ENCODE measurements at places on chromosomes 7 and 10.

DNA sequence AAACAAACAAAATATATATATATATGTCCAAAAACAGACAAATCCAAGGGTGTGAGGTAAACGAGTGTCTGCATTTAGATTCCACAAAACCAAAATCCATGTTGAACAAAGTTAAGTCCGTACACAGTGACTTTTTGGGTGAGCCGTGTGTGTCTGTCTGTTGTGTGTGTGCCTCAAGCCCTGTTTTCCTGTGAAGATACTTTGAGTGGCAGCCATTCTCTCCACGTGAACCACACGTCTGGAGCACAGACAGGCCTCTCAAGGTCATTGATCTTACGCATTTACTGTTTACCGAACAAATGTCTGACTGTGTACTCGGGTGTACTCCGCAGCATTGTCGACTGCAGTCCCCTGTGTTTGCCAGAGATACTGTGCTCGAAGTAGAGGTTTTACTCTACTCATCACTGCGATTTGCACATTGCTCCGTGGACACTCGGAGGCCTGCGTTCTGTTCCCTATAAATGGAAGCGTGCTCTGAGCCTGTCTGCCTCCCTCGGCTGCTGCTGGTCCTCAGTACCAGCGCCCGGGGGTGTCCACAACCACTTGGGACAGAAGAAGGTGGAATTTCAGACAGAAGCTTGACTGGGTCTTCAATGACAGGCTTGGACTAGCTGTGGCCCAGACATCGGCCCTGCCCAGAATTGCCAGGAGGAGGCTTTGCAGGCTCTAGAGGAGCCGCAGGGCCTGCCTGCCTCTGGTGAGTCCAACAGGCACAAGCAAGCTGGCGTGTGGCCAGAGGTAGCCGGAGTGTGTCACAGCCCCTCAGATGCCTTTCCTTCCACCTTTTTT, 22.1 kb downstream of the CYP17A1 start:
- DNase-seq, result peak; percentile 49

DNA sequence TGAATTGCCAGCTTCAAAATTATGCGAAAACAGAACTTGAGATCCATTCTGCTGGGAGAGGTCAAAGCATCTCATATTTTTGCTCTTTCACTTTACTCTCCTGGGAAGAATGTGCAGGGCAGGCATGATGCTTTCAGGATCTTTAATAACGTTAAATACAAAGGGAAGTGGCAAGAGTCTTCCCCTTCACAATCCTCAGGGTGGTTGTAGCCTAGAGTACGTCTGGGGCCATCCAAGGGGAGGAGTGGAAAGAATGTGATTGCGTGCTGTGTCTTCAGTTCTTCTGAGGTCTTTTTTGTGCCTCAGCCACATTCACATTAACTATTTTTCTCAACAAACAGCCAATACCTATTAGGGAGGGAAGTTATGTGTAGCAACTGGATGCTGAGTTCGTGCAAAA, 207.3 kb downstream of the HGF start:
- no peak for DNase-seq

GRCh38 chr7:80859272-80859970, 59.4 kb downstream of the SEMA3C start:
- DNase-seq, result peak; percentile 92

- DNase-seq, result peak; percentile 94
These were observed 104.6 kb upstream of the PPIF start for GRCh38 chr10:79242620-79243152.

DNA sequence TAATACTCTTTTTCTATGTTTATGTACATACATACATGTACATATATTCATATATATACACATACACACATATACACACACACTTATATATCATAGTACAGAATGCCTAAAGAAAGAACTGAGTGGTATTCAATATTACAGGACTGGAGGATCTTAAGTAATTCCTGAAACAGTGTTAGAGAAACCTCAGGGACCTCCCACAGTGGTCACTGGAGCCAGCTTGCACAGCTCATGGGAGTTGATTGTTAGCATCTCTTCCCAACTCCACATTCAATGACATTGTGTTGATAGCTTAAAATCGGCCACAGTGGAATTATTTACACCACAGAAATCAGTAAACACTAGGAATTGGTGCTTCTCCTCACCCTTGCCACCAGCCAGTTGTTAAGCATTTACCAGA, 6.0 kb downstream of the LRRC17 start:
- no peak for DNase-seq

- no peak for DNase-seq
These were observed 804.4 kb upstream of the CELF2 start for GRCh38 chr10:10213237-10213636.

DNA sequence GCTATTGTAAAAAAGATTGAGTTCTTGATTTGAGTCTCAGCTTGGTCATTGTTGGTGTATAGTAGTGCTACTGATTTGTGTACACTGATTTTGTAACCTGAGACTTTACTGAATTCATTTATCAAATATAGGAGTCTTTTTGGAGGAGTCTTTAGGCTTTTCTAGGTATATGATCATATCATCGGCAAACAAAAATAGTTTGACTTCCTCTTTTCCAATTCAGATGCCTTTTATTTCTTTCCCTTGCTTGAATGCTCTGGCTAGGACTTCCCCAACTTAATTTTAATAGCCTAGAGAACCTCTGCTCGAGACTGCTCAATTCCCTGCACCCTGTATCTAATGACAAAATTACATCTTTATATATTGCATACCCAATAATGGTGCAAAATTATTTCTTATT, 154.4 kb downstream of the CCDC7 start:
- DNase-seq, result no peak

- DNase-seq, result peak; percentile 40
These were observed 59.9 kb downstream of the MAP3K8 start for GRCh38 chr10:30493609-30494530.

- DNase-seq, result no peak
These were observed 1078.9 kb downstream of the NRG3 start for GRCh38 chr10:82953909-82954308.

- no peak for DNase-seq
These were observed 172.3 kb upstream of the ADO start for GRCh38 chr10:62632071-62632809.

DNA sequence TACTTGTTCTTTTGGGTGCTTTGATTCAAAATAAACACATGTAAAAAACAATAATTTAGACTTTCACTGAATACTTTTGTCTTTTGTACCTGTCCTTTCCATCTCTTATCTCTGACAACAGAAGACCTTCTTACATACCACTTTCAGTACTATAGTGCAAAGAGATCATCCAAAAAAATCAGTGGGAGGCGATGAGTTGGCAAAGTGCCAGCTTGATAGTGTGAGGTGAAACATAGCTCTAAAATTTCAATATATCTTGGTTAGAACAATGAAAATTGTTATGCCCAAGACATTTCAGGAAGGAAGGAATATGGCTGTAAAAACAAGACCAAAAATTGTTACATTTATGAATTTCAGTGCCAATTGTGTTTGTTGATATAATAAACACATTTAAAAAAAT, 390.2 kb upstream of the COBL start:
- no peak for DNase-seq

GRCh38 chr10:58282615-58283014, 13.7 kb downstream of the CISD1 start:
- DNase-seq, result no peak

DNA sequence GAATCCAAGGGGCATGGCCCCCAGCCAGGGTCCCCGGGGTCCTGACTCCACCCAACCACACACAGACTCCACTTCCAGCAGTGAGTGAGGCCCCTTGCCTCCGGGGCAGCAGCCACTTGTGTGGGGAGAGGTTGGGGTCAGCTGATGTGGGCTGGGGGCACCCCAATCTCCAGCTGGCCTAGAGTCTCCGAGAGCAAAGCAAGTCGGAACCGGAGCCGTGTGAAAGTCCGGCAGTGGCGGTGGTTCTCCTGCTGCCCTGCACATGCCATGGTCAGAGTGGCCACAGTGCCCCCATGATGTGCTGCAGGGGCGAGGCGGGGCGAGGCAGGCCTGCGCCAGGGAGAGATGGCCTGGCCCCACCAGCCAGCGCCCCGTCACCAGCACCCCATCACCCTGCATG, 74.6 kb downstream of the PDGFA start:
- DNase-seq, result no peak

- no peak for DNase-seq
These were observed 843.6 kb downstream of the PCDH15 start for GRCh38 chr10:53957401-53957800.

DNA sequence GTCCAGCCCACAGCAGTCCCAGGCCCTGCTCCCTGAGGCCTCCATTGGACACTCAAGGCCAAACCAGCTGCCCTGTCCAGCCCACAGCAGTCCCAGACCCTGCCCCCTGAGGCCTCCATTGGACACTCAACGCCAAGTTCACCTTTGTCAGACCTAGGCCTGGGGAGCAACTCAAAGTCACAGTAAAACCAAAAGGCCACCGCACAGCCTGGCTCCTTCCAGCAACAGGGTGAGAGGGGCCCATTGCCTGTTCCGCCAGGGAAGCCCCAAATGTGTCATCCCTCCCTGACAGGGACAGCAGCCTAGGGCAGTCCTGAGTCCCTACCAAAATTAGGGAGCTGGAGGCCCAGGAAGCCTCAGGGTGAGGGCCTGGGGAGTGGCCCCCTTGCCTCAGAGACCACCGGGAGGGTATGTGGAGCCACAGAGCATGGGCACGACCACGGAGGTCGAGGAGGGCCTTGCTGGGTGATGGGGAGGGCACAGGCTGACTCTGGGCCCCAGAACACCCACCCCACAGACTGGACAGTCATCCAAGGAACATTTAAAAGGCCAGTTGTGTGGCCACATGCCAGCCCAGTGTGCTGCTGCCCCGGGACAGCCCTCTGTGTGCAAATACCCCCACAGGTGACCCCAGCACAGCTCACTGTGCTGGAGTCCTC, 66.5 kb upstream of the PPP2R2D start:
- DNase-seq, result no peak

DNA sequence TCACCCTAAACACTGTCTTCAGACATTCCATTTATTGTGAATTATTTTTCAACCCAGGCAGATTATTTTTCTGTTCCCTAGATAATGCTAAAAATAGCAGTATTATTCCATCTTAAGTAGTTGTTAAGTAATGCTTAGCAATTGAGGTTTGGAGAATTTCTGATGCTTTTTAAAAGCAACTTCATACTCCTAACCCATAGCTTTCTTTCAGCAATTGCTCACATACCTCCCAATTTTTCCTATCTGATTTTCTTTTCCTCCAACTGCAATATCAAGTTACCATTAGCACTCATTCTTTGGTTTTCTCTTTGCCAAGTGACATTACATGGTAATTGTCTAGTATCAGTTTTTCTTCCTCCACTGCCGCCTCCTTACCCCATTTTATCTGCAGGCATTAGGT, 104.7 kb downstream of the GPR85 start:
- no peak for DNase-seq

GRCh38 chr10:14660831-14661230, 113.9 kb downstream of the FAM107B start:
- no peak for DNase-seq

DNA sequence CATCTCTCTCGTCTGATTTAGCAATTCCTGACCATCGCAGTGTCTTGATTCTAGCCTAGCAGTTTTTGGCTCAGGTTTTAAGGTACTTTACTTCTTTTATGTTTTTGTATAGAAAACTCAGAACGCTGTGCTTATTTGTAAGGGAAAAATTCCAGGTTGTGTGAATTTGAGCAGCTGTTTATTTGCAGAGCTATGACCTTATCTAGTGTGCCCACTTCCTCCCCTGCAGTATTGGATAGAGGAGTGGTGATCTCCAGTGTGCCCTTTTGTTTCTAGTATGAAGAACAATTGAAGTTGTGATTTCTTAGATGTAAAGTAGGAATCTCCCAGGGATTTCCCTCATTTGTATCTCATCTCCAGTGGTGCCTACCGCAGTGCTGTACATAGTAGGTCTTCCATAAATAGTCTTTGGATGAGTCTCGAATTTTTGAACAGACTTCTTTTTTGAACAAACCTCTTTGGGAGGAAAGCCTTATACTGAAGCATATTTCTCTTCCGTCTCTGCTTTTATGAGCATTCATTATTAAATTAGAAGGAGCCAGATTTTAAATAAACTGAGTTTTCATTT, 40.0 kb downstream of the GARS1 start:
- no peak for DNase-seq

GRCh38 chr7:67518580-67518979, 521.9 kb downstream of the TYW1 start:
- no peak for DNase-seq

- DNase-seq, result no peak
These were observed 584.6 kb downstream of the CNTNAP2 start for GRCh38 chr7:146701166-146701565.

GRCh38 chr10:3535001-3535400, 250.0 kb downstream of the KLF6 start:
- DNase-seq, result no peak

DNA sequence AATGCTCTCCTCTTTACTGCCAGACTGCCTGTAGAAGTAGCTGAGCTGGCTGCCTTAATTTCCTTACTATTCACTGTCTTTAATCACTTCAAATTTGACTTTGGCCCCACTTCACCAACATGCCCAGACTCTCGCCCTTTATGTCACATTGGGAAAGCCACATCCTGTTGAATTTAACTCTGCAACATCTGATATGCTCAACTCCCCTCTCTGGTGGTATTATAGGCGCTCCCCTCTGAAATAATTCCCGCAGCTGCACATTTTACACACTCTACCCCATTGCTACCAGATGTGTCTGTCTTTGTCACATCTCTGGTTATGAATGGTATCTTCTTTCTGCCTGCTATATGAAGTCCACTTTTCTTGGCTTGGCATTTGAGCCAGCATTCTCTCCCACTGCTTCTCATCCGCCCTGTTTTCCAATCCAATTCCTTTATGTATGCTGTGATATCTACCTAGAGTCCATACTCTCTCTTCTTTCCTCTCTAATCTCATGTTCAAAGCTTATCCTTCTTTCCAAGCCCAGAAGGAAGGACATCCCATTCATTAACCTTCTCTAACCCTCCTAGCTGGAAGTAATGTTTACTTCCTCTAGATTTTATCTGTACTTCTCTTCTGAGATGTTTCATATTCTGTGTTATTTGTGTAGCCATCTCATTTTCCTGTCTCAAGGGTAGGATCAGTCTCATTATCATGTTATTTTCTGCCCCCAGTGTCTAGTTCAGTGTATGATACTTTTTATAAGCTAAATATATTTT, 134.5 kb downstream of the ST7 start:
- no peak for DNase-seq

DNA sequence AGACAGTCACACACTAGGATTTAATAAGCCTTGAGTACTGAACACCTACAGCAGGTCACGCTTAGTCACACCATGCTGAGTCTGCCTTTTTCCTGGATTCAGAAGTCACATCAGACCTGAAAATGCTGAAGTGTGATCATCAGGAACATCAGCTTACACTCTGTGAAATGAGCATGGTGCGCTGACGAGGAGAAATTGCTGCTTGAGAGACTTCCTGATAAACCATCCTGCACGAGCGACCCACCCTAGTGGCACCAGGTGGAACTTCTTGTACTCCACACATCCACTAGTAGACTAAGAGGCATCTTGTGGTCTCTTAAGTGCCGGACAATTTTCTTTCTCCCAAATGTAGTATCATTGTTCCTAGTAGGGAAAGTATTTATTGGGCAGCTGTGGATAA, 51.8 kb upstream of the MRLN start:
- DNase-seq, result no peak

- DNase-seq, result peak; percentile 99
These were observed 444 bp upstream of the HIP1 start for GRCh38 chr7:75738975-75739795.
